ENCODE measurements at places on chromosomes 13 and 19.

DNA sequence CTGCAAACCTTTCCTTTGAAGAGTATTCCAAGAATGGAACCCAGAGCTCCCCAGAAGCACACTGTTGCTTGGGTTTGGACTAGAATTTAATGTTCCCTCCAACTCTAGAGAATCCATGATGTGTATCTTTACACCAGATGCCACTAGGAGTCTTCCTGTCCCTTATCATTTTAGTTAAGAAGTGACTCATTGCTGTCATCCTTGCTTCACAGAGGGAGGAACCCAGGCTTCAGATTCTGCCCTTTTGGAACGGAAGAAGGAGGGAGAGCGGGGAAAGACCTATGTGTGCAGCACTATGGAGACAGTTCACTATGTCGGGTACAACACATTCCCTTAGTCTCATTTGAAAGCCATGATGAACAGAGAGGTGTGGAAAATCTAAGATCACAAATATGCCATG, 2.1 kb upstream of the ATP12A start:
- no peak for DNase-seq

DNA sequence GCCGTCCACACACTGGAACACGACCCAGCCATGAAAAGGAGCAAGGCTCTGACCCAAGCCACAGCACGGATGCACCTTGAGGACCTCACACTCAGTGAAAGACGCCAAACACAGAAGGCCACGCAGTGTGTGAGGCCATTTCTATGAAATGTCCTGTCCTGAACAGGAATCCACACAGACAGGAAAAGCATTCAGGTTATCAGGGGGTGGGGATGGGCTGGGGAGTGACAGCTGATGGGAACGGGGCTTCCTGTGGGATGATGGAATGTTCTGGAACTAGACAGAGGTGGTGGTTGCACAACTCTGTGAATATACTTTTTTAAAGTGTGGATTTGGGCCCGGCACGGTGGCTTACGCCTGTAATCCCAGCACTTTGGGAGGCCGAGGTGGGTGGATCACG, 30.6 kb downstream of the GPX4 start:
- DNase-seq = no peak

DNA sequence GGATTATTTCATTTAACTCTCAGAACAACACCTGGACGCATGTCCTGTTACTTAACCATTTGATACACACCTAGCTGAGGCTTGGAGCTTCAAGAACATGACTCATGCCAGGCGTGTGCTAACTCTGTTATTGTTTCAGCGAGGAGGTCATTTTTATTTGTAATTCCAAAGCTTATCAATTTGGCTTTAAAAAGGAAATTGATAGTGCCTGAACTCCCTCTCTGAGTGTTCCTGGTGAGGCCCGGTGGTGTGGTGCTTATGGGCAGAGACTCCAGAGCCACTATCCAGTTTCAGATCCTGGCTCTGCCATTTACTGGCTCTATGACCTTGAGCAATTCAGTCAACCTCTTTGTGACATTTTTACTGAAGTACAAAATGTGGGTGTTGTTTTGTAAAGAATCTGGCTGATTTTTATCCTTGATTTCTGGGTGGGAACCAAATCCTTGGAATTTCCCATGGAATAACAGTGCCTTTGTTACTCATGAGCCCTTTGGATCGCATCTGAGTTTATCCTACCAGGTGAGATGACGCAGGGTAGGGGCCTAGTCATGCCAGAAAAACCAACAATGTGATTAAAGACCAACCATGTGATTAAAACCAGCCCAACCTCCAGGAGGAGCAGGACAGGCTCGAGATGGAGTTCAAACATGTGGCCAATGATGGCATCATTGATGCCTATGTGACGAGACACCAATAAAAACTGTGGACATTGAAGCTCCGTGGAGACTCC, 198.8 kb downstream of the MYO16 start:
- DNase-seq = no peak

- DNase-seq = no peak
Measured at GRCh38 chr19:2259336-2259735, 3.1 kb upstream of the JSRP1 start.

DNA sequence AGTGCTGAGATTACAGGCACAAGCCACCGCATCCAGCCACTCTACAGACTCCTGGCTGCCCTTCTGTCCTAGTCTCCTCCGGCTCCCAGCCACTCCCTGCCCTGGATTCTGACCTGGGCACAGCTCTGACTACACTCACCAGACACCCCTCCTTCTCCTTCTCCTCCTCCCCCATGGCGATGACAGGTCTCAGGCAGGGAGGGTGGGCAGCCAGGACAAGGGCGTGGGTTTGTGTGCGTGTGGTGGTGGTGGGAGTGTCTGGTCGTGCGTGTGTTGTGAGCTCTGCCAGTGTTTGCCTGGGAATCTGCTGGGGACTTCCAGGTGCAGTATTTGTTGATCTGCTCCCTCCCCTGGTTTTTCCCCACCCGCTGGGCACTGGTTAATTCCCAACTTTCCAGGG, 3.0 kb upstream of the NCCRP1 start:
- no peak for DNase-seq

GRCh38 chr19:42255766-42256745, 1.1 kb upstream of the ERF start:
- DNase-seq = no peak

GRCh38 chr13:20798027-20798426, 24.3 kb upstream of the EEF1AKMT1 start:
- DNase-seq = no peak

DNA sequence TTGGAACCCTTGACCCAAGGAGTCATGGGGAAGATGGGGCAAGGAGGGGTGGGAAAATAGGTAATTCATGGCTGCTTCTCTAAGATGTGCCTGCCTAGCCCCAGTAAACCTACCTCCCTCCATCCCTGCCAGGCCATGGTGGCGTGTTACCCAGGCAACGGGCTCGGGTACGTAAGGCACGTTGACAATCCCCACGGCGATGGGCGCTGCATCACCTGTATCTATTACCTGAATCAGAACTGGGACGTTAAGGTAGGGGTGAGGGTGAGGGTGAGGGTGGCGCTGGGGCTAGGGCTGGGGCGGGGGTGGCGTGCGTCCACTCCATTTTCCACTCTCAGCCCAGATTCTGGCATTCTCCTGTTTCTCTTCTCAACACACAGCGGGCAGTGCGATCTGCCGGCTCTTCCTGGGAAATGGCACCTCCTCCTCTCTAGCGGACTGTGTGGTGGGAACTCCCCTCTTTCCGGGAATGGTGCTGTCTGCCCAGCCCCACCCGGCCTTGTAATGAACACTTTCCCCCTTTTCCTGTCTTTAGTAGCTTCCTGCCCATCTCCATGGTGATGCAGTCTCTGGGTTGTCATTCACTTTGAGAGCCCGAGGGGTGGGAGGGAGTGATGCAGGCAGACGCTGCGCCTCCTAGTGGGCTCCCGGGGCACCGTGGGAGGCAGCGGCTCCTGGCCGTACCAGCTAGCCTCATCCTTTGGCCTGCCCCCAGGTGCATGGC, 7.6 kb downstream of the EGLN2 start:
- DNase-seq = peak; percentile 73

GRCh38 chr13:77810878-77811277, 107.8 kb downstream of the EDNRB start:
- DNase-seq = no peak

- DNase-seq = no peak
Measured at GRCh38 chr19:46715975-46716671, 791 bp downstream of the PRKD2 start.

DNA sequence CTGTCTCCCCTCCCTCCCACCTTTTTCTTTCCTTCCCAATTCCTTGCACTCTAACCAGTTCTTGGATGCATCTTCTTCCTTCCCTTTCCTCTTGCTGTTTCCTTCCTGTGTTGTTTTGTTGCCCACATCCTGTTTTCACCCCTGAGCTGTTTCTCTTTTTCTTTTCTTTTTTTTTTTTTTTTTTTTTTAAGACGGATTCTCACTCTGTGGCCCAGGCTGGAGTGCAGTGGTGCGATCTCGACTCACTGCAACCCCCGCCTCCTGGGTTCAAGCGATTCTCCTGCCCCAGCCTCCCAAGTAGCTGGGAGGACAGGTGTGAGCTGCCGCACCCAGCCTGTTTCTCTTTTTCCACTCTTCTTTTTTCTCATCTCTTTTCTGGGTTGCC, 6.9 kb downstream of the MYADM start:
- no peak for DNase-seq

DNA sequence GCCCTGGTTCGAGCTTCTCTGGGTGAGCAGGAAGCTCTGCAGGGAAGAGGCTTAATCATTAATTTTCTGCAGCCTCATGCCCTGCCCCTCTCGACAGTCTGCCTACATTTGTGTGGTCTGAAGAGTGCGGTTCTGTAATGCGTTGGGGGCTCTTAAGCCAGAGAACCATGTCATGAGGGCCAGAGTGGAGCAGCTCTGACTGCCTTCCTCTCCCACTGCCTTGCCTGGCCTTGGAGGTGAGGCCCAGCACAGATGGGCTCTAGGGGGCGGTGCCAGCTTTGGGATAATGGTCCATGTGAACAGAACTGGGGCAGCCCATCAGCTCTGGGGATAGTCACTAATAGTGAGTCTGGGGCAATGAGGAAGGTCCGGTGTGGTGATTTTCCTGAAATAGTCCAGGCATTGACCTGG, 5.7 kb downstream of the FGF9 start:
- no peak for DNase-seq

GRCh38 chr19:28793391-28794168, 419.4 kb downstream of the UQCRFS1 start:
- no peak for DNase-seq

Data from immature natural killer cell (primary cell).